ENCODE measurements at places on chromosomes 11 and 22.

DNA sequence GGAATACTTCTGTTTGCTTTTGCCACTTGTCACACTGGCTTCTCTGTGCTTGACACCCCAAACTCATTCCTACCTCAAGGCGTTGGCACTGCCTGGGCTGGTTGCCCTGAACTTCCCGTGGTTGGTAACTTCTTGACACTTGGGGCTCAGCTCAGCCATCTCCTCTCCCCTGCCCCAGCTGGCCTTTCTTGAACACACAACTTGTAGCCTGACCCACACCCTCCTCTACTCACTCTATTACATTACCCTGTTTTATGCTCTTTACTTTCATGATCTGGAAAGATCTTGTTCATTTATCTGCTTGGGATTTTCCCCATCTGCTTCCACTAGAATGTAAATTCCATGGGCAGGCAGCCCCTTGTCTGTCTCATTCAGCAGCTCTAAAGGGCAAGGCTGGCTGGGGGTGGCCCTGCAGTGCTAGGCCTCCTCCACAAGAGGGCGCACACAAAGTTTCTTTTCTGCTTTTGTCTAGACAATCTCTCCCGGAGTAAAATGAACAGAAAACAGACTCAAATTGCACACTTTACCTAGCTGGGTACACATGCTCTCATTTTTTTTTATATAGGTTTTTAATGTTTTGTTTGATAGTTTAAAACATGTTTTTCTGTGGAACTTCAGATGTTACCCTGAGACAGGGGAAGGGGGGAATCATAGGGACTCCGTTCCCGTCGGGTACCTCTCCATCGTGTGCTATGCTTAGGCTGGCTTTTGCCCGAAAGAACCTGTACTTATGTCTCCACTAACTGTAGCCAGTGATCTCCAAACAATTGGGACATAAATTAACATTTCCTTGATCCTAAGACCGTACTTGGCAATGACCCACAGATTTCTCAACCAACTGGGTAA, 16.4 kb upstream of the MRGPRX2 start:
- DNase-seq = no peak

GRCh38 chr11:14148653-14149273, 186.2 kb downstream of the SPON1 start:
- no peak for DNase-seq

DNA sequence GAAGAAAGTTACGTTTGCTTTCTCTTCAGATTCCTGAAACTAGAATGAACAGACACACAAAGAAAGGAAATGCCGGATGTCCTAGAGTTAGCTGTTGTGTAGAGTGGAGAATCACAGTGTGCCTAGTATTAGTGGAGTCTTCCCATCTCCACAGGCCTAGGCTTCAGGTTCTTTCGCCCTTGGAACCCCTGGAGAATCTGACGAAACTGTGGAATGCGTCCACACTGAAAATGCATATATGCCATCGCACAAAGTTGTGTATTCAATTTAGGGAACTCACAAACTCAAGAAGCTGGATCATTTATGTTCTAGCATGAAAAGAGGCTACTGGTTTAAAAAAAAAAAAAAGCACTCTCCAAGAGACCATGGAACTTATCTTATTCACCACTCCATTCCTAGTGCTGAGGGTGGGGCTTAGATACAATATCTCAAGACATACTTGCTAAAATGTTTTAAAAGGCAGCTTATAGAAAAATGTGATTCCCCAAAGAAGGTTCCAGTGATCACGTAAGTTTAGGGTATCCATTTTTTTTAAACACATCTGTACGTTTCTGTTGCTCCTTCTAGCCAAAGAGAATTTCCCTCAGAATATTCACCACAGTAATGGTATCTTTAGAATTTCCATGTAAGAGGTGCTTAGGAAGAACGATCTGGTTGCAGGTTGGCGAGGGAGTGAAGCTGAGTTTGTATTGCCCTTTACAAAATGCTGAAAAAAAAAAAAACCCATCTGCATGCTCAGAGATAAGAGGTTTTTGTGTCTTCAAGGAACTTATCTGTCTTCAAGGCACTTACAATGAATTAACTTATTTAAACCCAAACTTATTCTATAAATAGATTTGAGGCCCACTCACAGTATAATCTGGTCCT, 20.0 kb downstream of the MAML2 start:
- DNase-seq = no peak

DNA sequence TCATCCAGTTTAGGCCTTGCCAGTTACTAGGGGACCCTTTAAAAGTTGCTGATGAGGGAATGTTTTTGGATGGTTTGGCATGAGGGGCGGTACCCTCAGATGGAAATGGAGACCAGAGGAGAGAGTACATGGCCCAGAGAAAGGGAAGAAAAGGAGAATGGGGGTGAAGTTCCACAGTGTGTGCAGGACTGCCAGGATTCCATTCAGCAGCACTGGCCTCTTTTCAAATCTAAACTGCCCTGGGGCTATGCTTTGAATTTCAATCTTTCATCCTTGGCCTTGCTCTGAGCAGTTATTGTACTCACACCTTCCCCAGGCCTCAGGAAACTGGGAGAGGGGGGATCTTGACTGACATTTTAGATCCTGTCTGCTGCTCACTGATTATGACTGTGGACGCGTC, 3.0 kb downstream of the SLC3A2 start:
- DNase-seq = no peak

- no peak for DNase-seq
Observed at GRCh38 chr11:95563859-95564258, 225.7 kb downstream of the FAM76B start.

GRCh38 chr11:95652002-95652472, 137.5 kb downstream of the FAM76B start:
- no peak for DNase-seq

GRCh38 chr11:98100689-98101088, 920.1 kb upstream of the CNTN5 start:
- DNase-seq = no peak

DNA sequence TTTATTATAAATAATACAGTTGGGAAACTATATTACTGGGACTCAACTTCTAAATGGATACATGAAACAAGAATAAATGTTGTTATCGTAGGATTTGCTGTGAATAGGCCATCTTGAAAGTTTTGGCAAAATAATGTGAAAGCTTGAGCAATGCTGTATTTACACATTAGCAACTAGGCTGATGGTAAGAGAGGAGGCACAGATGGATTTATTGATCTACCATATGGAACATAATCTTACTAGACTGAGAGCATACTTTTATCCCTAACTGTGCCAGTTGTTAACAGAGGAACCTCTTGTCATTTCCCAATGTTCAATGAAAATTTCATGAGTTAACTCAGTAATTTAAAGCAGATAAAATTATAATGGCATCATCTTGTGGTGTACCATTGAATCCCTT, 22.8 kb downstream of the APIP start:
- no peak for DNase-seq

DNA sequence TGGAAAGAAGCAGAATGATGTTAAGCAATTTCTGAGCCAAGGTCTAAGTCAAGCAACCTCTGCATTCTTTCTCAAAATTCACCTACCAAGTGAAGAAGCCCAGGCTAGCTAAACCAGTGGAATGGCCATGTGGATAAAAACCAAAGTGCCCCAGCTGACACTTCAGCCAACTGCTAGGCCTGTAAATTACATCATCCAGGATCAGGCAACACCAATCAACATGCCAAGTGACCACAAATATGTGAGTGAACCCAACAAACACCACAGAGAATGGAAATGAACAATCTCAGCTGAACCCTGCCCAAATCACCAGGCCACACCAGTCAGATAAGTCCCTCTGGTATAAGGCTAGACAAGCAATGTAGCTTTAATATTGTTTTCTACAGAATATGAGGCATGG, 25.1 kb upstream of the FJX1 start:
- no peak for DNase-seq

DNA sequence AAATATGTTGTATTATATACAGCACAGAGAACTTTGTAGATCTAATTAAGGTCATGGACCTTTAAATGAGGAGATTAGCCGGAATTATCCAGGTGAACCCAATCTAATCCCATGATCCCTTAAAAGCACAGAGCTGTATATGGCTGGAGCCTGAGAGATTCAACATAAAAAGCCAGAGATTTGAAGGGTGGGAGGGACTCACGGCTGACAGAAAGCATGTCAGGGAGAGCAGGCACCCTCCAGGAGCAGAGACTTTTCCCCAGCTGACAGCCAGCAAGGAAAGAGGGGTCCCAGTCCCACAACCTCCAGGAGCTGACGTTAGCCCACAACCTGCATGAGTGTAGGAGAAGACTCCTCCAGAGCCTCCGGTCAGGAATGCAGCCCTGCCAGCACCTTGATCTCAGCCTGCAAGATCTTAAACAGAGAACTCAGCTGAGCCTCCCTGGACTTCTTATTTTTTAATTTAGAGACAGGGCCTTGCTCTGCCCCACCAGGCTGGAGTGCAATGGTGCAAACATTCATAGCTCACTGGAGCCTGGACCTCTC, 20.0 kb upstream of the ADA2 start:
- DNase-seq = no peak

DNA sequence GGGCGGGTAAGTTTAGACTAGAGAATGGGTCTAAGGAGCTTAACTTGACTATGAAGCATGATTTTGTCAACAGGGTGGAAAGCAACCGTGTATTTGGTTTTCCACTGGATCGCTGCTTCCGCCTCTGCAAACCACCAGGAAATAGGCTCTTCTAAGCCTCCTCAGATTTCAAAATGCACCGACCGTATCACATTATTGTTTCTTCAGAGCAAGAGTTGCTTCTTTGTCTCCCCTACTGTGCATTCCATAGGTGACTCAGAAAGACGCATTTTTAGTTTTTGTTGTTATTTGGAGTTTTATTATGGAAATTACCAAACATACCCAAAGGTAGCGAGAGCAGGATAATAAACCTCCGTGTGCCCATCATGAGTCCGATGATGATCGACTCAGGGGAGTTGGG, 64.3 kb upstream of the RASD2 start:
- DNase-seq = no peak

DNA sequence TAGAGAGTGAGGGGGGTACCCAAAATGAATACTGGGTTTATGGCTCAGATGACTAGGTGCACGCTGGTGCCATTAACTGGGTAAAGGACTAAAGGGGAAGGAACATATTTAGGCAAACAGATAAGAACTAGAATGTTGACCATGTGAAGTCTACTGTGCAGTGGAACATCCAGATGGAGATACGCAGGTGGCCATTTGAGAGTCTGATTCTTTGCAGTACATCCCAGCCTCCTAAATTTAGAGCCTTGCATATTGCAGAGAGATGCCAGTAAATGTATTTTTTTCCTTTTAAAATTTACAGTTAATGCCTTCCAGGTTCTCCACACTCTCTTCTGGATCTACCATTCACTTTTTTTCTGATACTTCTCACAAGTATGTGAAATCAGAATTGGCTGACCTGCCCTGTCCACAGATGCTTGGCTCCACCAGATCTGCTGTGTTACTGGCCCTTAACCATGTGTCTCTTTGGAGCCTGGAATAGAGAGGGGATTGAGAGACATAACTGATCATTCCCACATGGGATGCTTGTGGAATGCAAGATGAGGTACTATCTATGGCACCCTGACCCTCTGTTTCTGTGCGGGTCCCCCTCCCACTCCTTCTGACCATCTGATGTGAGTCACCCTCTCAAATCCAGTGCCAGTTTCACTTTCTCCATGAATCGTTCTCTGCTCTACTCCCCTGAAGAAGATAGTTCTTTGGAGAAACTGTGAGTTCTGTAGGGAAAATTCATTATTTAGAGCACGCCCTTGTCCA, 77.0 kb upstream of the NCAM1 start:
- no peak for DNase-seq

DNA sequence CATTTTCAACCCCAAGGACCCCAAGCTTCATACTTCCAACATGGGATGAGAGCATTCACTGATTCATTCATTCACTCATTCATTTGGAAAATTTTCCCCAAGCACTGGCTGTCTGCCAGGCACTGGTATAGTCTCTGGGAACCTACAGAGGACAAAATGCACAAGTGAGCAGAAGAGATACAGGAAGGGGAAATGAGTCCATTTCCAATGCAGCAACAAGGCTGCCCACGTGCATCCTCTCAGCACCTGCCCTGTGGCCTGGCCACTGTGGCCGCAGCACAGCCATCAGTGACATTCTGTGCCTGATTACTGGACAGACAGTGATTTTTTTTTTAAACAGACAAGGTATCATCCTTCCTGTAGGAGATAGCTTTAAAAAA, 96.0 kb upstream of the PITPNB start:
- no peak for DNase-seq

DNA sequence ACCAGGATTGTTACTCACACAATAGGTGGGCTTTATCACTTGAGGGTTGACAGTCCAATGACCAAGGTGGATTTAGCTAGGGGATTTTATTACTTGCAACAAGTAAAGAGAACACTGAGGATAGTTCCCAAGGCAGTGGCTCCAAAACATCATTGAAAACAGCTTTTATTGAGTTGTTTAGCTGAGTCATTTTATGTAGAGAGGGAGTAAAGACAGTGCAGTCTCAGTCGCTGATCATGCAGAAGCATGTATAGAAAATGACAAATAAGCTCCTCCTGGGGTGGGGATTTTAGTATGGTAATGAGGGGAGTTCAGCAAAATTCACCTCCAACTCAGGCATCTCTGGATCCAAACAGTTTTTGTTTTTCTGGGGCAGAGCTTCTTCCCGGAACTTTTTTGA, 163.0 kb upstream of the CCDC179 start:
- DNase-seq = no peak

DNA sequence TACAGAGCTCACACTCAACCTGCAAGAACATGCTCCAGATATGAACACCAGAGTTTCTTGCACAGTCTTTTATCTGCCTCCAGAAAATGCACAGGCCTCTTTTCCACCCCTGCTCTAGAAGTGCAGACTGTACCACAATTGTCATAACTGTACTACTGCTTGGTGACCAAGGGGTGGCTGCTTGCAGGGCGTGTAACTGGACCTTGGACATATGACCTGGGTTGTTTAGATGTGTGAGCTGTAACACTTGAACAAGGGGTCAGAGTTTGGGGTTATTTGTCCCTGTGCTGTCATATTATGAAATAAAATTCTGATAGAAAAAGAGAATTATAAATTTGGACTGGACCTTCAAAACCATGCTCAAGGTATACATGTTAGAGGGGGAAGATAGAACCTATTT, 1185.5 kb downstream of the FAM181B start:
- DNase-seq = no peak

DNA sequence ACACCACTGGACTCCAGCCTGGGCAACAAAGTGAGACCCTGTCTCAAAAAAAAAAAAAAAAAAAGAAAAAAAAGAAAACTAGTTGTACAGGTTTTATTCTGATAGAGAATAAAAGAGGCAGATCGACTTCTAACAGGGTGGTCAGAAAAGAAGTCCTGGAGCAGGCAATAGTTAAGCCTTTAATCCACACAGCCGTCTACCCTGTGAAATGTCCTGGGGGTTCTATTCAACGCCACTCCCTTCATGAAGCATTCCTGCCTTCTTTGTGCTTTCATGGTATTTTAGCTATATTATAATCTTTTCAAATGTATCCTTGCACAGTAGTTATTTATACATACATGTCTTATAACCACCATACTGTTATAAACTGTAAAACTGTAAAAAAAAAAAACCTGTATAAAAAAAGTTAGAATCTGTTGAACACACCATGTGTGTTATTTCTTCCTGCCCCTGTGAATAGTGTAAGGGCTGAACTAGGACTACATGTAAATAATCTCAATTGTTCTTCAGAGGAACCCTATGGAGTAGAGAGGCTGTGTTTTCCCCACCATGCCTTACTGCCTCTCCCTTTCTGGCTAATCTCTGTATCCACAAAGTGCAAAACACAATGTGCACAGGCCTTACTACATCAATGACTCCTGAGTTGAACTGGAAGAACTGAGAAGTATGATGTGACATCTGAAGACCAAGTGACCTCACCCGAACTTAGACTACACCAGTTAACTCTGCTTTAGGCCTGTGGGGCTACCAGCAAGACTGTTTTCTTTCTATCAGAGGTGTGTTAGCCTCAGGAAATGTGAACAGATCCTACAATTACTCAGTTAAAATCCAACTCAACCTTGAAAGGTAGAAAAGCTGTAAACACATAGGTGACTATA, 25.3 kb downstream of the PRCP start:
- DNase-seq = no peak

Data from iPS DF 6.9 (cell line).